ENCODE measurements at places on chromosomes 4 and X.
A peak's percentile ranks its signal among the peaks of the same experiment; 100 is the strongest.

DNA sequence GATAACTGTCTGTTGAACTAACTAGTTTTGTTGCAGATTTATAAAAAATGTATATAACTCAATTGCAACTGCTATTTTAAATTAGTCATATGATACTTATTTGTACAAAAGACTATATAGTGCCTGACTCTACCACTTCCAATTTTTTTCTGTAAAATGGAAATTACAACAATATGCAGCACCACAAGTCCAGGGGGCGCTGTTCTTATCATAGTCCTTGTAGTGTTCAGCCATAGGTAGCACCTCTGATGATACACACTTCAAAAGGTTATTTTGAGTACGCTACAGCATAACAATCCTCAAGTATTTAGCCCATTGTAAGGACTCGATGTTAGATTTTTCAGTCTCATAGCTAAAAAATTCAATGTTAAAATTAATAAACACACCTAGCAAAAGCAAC is 174.9 kb downstream of the CORIN start:
- peak; percentile 30 for DNase-seq

DNA sequence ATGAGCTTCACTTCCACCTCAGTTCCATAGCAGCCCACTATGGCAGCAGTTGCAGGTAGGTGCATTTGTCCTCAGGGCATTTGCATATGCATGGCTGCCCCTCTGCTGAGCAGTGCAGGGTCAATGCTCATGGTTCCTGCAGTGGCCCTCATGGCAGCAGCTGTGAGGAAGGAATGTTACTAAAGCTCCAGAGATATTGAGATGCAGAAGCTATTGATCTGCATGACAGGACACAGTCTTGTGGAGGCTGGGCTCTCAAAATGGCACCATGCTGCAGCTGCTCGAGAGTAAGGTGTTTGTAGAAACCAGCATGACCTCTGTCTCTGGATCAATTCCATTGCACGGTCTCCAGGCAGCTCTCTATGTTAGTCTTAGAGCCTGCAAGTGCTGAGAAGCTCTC is 179.2 kb upstream of the PCDH18 start:
- DNase-seq = no peak

DNA sequence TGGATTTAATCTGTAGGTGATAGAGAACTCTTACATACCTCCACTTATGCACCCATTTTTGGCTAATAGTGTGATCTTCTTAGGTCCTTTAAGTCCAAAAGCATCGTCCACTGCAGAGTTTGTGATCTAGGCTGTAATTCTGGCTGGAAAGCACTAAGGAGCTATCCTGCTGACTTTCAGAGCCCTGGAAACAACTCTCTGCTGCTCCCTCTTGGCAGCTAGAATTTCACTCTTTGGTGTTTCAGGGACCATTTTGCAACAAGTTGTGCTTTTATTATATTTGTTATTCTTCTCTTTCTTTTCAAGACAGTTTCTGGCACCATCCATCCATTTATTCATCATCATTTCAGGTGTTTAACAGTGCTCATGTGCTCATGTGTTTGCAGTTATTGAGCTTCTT is 130.0 kb downstream of the RBM46 start:
- DNase-seq = no peak

GRCh38 chr4:184568770-184569169 is 80.5 kb downstream of the CASP3 start:
- peak; percentile 84 for DNase-seq

- DNase-seq = no peak
Measured at GRCh38 chrX:117936118-117936517, 180.5 kb downstream of the KLHL13 start.

DNA sequence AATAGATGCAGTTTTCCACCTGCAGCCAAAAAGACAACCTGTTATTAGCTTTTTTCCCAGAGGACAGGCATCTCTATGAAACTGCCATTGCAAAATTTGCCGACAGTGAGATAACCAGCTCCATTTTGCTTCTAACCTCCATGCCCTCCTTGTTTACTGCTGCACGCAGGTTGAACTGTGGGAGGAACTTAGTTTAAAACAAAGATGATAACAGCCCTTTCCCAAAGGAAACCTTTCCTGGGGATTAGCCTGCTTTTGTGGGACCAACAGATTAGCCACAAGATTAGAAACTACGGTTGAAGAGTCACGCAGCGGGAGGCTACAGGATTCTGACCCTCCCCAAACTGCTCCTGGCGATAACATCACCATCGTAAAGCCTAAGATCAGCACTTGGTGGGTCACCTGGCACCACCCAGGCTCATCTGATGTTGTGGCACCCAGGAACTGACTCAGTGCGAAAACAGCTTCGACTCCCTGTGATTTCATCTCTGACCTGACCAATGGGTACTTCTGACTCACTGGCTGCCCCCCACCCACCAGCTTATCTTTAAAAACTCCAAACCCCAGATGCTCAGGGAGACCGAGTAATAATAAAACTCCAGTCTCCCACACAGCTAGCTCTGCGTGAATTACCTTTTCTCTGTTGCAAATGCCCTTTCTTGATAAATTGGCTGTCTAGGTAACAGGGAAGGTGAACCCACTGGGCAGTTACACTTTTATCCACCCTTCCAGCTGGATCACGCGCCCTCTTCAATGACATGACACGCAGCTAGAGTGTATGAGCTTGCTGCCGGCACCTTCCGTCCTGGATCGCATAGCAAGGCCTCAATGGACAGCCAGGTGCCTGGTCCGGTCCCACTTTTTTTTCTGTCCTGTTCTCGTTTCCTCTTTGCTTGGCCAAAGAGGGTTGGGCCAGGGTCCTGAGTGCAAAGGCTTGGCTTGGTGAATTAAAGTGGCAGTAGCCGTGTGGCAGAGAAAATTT is 27.2 kb downstream of the NOP14 start:
- DNase-seq = no peak

GRCh38 chr4:164846566-164846965 is 30.4 kb upstream of the APELA start:
- DNase-seq = no peak

GRCh38 chrX:149908308-149908707 is 21.1 kb upstream of the HSFX4 start:
- DNase-seq = no peak

DNA sequence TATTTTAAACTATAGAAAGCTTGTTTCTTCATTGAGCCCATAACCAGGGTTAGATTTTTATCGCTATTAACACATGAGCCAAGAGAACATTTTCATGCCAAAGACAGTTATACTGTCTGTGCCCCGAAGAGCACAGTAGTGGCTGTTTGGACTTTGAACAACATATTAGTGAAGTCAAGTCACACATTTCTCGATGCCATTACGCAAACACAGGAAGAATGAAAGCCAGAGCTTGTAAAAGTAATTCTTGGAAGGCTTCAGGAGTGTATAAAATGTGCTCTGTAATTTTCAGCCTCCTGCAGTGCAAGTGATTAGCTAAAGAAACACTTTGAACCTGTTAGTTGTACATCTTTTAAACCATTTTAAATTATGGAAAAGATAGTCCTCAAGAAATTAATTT is 590.7 kb upstream of the PITX2 start:
- DNase-seq = no peak

GRCh38 chr4:125338814-125339213 is 24.1 kb downstream of the FAT4 start:
- DNase-seq = peak; percentile 54

DNA sequence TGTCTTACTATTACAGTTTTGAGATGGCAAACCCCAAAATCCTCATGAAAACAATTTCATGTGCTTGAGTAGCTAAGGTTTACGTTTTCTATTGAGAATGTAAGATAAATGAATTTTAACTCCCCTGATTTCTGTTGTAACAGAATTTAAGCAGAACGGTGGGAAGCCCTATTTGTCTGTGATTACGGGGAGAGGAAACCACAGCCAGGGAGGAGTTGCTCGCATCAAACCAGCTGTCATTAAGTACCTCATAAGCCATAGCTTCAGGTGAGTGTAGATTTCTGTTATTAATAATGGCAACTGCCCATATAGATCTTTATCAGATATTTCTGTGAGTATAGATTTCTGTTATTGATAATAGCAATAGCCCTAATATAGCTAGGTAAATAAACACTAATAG is 44.2 kb upstream of the RHOH start:
- DNase-seq = no peak

DNA sequence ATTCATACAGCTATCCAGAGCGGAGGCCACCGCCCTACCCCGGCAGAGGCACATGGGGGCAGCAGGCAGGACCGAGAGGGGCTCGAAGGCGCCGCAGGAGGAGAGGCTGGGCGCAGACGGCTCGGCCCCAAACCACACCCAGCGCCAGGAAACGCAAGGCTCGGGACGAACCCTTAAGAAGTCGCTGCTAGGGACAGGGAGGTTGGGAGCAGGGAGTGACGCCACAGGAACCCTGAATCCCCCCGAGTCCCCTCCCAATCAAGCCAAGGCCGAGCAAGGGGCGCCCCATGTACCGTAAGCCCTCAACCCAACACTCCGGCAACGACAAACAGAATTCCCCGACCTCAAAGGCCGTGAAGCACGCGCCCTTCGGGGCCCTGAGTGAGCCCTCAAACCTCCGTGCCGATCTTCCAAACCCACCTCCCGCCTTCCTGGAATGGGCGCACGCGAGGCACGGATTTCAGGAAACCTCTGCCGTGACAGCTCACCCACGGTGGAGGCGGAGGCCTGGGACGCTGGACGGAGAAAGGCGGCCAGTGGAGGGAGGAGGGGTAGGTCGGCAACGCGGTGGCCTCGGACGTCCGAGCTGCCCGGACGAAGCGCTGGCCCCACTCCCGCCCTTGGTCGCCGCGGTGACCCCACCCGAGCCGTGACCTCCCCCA is 1.8 kb downstream of the ZFYVE28 start:
- peak; percentile 62 for DNase-seq

GRCh38 chr4:29121586-29121985 is 1598.6 kb upstream of the PCDH7 start:
- no peak for DNase-seq

DNA sequence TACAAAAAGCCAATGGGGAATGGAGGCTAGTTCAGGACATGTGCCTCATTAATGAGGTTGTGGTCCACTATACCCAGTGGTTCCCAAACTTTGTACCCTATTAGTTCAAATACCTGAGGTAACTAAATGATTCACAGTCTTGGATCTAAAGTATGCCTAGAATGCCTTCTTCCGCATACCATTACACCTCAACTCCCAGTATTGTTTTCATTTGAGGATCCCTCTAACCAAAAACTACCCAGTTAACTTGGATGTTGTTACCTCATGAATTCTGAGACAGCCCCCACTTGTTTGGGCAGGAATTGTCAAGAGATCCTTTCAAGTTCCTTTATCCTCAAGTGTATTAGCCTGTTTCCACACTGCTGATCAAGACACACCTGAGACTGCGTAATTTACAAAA is 439.2 kb downstream of the PCDH10 start:
- DNase-seq = no peak

DNA sequence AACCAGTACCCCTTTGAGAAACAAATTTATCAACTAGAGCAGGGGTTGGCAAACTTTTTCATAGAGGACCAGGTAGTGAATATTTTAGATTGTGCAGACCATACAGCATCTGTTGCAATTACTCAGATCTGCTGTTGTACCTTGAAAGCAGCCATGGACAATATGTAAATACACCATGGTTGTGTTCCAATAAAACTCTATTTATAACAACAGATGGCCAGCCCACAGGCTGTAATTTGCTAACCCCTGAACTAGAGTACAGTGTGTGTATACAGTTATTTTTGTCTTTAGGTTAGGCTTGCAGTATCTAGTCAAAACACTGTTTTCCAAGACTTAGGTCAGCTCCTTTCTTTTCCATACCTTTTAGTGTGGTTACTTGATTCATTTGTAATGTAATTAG is 54.4 kb downstream of the PHKA1 start:
- no peak for DNase-seq

- DNase-seq = peak; percentile 10
Measured at GRCh38 chr4:121728798-121729226, 32.0 kb upstream of the ANXA5 start.

DNA sequence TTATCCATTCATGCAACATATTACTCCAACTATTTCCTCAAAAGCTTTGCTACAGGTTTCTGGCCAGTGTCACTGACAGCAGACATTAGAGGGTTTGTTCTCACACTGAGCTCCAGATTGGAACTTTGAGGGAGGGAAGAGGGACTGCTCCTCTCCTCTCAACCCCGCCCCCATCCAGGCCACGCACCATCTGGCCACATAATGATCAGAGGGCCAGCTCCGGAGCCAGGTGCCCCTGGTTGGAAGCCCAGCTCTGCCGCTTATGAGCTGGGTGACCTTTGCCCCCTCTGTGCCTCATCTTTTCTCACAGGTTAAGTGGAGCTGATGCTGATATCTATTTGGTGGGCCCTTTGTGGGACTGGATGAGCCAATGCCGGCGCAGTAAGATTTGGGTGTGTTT is 55.8 kb downstream of the C4orf50 start:
- no peak for DNase-seq

DNA sequence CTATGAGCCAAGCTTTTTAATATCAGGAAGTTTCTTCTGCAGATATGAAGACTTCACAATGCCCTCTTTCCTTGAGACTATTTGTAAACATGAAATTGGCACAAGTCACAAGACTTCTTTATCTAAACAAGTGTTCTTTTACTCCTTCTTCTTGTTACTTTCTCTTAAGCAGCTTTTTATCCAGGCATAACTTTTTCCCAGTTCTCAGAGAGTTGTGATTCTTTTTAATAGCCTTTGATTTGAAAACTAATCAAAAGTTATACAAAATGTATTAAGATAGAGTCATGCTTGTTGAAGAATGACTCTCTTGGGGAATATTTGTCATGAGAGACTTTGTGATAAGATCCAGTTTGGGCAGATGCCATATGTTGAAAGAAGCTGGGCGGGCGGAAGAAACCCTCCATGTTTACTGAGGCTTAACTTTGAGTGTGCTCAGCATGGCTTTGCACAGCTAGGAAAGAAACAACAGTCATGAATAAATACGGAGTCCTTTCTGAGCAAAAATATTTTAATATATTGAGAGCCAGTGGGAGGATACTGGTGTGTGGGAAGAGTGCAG is 39.3 kb downstream of the SYTL5 start:
- DNase-seq = no peak

- DNase-seq = no peak
Measured at GRCh38 chr4:176153124-176153523, 42.3 kb downstream of the SPATA4 start.

GRCh38 chrX:134622056-134622812 is 36.0 kb downstream of the PLAC1 start:
- peak; percentile 90 for DNase-seq
